Mesothelial cell of epicardium (in vitro differentiated cells): ENCODE measurements at places on chromosomes 6 and 20. TPM values are rescaled to one million over a fixed set of nuclear protein-coding genes. Genes with fewer than 3 reads are reported as not detected.

DNA sequence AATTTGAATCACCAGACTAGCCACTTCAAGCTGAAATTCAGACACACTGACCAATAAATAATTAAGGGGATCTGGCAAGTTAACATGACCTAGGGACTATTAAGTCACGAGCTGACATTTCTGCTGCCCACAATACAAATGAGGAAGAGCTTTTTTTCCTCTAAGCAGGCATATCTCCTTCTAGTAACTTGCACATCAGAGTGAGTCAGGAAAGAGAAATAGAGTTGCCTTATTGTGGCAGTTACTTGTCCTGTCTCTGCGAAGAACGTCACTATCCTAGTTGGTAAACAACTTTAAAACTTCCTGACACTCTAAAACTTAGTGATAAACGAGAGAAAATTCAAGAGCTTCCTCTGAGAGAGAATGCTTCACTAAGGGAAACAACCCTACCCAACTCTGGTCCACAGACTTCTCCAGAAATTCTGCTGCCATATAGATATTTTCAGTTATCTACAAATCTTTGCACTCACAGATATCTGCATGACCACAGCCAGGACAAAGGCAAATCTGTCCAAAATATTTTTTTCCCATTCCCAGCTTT, 4.2 kb downstream of the PLA2G7 start:
- H3K27ac ChIP-seq = no peak overlapping the region
- peaks cover 10% of the 10 kb centered on the region for H3K4me1 ChIP-seq
- H3K36me3 ChIP-seq = no peaks in the 10 kb centered on the region
- H3K27me3 ChIP-seq = peaks cover 69% of the 10 kb centered on the region

DNA sequence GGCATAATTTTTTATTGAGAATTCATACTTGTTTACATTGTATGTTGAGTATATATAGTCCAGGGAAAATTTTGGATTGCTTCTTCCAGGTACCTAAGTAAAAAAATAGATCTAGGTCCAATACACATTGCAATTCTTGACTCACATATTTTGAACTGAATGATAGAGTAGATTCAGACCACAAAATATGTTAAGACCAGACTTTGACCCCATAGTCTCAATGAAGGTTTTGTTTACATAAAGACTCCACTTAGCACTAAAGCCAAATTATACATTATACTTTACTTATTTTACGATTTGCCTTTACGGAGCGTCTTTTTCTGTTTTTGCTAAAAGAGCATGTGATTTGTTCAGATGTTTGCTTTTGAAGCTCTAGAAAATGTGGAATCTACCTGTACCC, 144.1 kb upstream of the PTCHD4 start:
- DNase-seq = no peak
- H3K4me3 ChIP-seq = no peak overlapping the region
- no peak overlapping the region for H3K27ac ChIP-seq
- no peaks in the 10 kb centered on the region for H3K27me3 ChIP-seq

KIAA0408 gene
- 0.25 to 0.58 TPM (median 0.27 TPM) in 3 replicates for total RNA-seq

EFCAB8 gene
- total RNA-seq = 0.11 to 0.51 TPM (median 0.47 TPM) in 3 replicates

FAM50B gene
- total RNA-seq = 7.0 to 7.9 TPM (median 7.1 TPM) in 3 replicates

GRCh38 chr6:28565823-28566526, 40.3 kb downstream of the GPX5 start:
- H3K4me1 ChIP-seq = no peaks in the 10 kb centered on the region
- H3K27ac ChIP-seq = no peak overlapping the region
- no peak overlapping the region for H3K4me3 ChIP-seq
- H3K36me3 ChIP-seq = no peaks in the 10 kb centered on the region

DNA sequence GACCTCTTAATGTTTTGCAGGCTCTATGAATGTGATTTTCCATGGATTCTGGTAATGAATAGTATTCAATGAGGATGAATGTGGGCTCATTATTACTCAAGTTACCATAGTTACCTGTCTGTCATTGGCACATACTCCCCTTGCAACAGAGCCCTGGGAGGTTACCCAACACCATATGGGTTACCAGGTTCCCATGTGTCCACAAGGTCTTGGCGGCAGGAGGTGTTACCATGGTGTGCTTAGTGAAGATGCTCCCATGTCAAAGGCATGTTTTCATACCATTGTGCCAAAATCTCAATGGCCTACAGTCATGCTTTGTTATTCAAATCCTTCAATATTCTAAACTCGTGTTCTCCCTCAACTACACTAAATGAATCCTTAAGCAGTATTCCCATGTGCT, 232.5 kb downstream of the HDGFL1 start:
- no peaks in the 10 kb centered on the region for H3K27me3 ChIP-seq
- no peak overlapping the region for H3K27ac ChIP-seq
- H3K4me3 ChIP-seq = no peak overlapping the region
- peaks cover 13% of the 10 kb centered on the region for H3K4me1 ChIP-seq
- no peak for DNase-seq

DNA sequence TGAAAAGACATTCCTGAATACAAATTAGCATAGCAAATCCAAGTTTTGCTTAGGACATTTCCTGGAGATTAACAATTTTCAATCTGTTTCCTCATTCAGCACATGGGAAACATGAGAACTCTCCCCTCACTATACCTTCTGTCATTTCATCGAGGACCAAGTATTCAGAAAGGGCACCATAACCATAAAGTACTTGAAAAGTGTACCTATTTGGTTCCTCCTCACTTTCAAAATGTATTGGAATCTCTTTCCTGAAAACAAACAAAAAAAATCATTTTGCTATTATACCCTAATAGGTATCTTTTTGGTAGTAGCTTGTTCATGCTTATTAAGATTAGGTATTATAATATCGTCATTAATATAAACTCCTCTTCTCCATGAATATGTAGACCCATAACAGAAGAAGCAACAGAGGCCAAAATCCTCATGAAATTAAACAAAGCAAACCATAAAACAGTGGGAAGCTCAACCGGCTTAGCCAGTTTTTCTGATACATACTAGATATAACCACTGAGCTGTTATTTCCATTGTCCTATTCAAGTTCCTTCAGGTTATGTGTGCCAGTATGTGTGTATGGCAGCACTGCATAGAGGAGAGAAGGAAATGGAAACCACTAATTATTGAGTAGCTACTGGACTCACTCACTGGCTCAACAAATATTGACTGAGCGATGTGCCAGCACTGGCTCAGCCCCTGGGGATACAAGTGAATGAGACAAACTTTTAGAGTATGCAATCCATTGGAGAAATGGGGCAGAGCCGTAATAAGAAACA, 274.0 kb downstream of the MAFB start:
- no peak overlapping the region for H3K27ac ChIP-seq
- H3K27me3 ChIP-seq = no peaks in the 10 kb centered on the region
- DNase-seq = no peak

DNA sequence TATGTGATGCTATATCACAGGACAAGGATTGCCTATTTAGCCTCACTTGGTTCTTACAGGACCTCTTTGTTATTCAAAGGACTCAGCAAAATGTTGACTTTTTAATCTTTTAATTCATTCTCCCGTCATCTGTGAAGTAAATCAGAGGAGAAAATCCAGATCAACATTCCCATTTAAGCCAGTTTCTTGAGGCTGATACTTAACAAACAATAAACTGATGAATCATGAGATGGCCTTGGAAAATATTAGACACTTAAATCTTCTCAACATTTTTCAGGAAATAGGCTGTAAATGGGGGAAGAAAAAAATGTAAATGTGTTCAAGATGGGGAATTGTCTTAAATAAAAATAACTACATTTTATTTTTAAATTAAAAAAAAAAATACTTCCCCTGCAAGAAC, 55.9 kb upstream of the UBR2 start:
- H3K27me3 ChIP-seq = no peaks in the 10 kb centered on the region
- no peak overlapping the region for H3K4me3 ChIP-seq
- H3K4me1 ChIP-seq = peaks cover 25% of the 10 kb centered on the region
- DNase-seq = no peak

GRCh38 chr6:90008189-90008907, 114.1 kb downstream of the GJA10 start:
- H3K27me3 ChIP-seq = no peaks in the 10 kb centered on the region
- no peak overlapping the region for H3K4me3 ChIP-seq
- peaks cover 18% of the 10 kb centered on the region for H3K36me3 ChIP-seq
- no peaks in the 10 kb centered on the region for H3K4me1 ChIP-seq

GRCh38 chr6:40930555-40930954, 108.5 kb downstream of the UNC5CL start:
- H3K4me3 ChIP-seq = no peak overlapping the region
- H3K4me1 ChIP-seq = no peaks in the 10 kb centered on the region
- no peak overlapping the region for H3K27ac ChIP-seq
- peaks cover 32% of the 10 kb centered on the region for H3K27me3 ChIP-seq

DNA sequence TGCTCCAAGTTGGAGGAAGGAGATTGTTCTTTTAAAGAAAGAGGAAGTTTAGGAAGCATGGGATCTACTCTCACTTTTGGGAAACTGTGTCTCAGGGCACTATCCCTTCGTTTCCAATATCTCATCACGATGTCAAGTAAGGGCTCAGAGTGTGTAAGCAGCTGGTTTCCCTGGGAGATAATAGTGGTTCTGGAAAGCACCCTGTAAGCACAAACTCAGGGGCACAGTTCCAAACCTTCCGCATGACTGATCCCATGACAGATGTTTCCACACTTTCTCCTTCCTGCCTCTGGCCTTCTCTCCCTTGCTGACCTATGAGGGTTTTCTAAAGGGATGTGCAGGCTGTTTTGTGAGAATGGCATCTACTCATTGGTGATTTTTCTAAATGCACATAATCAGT, 33.9 kb downstream of the ADTRP start:
- no peaks in the 10 kb centered on the region for H3K27me3 ChIP-seq
- no peak for DNase-seq
- H3K4me3 ChIP-seq = no peak overlapping the region
- H3K27ac ChIP-seq = no peak overlapping the region
- H3K4me1 ChIP-seq = no peaks in the 10 kb centered on the region
- no peaks in the 10 kb centered on the region for H3K36me3 ChIP-seq

DNA sequence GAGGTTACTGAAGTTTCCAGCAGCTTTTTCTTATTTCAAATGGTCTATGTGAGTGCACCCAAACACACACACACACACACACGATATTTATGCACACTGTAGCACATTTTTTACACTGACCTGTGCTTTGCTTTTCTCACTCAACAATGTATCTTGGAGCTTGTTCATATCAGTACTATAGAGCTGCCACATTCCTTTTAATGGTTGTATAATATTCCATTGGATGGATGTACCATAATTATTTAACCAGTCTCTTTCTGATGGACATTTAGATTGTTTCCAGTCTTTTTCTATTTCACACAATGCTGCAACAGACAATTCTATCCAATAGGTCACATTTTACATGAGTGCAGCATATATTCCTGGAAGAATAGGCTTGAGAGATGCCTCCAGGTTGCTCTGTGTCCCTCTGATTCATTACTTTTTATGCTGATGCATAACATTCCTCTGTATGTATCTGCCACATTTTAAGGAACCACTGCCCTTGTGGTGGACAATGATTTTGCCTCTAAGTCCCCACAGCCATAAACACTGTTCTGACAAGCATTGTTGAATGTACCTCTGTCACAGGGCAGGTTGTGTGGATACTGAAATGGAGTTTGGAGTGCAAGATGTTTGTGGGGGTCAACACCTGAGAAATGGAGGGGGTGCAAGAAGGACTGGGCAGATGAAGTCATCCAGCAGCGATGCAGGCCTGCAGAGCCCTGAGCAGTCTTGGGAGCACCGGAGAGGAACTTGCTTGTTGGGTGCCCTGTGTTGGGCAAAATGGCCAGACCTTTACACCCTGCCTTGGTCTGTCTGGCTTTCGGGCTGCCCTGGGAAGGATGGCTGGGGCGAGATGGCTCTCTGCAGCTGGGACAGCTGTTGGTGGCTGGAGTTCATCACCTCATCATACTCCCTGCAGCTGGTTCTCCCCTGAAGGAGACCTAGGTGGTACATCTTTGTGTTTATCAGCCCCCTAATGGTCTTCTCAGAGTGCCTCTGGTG, 13.6 kb downstream of the CEBPB start:
- H3K27me3 ChIP-seq = no peaks in the 10 kb centered on the region
- H3K27ac ChIP-seq = no peak overlapping the region
- H3K36me3 ChIP-seq = peaks cover 2% of the 10 kb centered on the region
- no peak overlapping the region for H3K4me3 ChIP-seq
- no peak for DNase-seq

DNA sequence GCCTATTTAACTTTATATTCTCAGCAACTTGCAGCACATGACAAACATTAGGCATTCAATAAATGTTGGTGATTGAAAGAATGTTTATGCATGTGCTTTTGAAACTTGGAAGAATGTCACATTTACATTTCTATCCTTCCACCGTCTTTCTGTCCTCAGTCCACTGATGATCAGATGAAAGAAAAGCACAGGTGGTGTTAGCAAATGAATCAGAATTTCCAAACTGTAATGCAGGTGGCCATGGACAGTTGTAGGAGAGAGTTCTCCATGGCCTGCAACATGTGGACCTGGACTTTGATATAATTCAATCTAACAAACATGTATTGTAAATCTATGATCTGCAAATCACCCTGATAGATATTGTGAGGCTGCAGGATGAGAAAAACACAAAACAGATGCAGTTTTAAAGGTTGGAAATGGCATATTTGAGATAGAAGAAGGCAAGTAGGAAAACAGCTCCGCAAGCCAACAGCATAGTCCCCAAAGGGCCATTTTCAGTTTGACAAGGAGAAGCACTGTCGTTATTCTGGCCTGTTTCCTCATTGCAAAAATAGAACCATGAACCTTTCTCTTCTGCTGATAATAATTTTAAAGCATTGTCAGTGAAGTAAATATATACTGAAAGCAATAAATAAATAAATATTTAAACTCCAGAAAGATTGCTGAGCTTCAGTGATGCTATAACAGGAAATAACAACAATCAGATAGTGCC, 119.4 kb downstream of the AIG1 start:
- peaks cover 19% of the 10 kb centered on the region for H3K36me3 ChIP-seq
- H3K4me3 ChIP-seq = no peak overlapping the region
- H3K27ac ChIP-seq = no peak overlapping the region
- no peaks in the 10 kb centered on the region for H3K27me3 ChIP-seq
- no peak for DNase-seq

- H3K27ac ChIP-seq = no peak overlapping the region
- H3K27me3 ChIP-seq = no peaks in the 10 kb centered on the region
- H3K4me1 ChIP-seq = no peaks in the 10 kb centered on the region
These were observed 105.7 kb downstream of the SLC16A10 start for GRCh38 chr6:111192911-111193555.

DNA sequence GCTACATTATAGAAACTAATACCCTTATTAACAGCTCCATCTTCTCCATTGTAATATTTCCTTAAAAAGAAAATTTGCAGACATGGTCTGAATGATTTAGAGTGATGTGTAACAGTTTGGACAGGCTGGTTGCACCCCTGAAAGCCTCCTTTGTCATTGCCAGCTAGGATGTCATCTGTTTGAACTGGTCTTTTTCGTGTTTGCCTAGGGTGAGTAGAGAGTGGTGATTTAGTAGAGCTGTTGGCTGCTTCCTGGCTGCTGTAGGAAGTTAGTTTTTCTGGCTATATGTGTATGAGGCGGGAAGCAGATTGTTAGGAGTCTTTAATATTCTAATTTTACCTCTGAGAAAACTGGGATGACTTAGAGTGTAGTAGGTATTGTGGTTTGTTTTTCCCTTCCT, 101.1 kb downstream of the ZFAND3 start:
- H3K27me3 ChIP-seq = no peaks in the 10 kb centered on the region
- no peak for DNase-seq
- H3K4me1 ChIP-seq = peaks cover 25% of the 10 kb centered on the region
- peak overlapping the region; percentile 63 for H3K27ac ChIP-seq

GRCh38 chr6:153092082-153093013, 38.7 kb downstream of the RGS17 start:
- H3K4me1 ChIP-seq = no peaks in the 10 kb centered on the region
- H3K4me3 ChIP-seq = no peak overlapping the region
